CD4-positive, CD25-positive, alpha-beta regulatory T cell (primary cell): ENCODE measurements at places on chromosomes 6 and 20.

- DNase-seq, result no peak
Measured at GRCh38 chr6:56724455-56724854, 81.8 kb upstream of the DST start.

- no peak for DNase-seq
Measured at GRCh38 chr6:16302721-16303552, 64.5 kb downstream of the GMPR start.

DNA sequence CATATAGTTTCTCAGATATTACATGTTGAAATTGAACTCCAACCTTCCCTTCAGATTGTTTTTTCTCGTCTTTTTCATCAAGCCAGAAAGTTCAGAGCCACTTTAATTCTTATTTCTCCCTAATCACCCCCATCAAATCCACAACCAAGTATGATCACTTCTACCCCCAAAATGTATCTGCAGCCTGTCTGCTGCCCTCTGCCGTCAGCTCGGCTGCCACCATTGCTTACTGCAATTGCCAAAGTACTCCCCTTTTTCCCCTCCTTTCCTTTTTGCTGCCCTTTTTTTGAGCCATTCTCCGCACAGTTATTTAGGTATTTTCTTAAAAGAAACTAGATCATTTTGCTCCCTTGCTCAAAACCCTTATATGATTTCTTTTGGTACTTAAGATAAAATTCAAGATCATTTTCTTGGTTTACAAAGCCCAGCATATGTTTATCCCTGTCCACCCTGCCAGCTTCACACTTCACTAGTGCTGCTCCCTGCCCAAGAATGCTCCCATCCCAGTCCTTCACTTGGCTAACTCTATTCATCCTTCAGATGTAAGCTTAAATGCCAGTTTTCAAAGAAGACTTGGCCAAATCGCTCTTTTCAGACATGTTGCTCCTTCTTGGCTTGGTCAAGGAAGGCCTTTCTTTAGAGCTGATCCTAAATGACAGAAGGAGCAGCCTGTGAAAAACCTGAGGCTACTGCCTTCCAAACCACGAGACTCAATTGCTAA is 63.7 kb downstream of the SH3BGRL2 start:
- DNase-seq, result no peak

DNA sequence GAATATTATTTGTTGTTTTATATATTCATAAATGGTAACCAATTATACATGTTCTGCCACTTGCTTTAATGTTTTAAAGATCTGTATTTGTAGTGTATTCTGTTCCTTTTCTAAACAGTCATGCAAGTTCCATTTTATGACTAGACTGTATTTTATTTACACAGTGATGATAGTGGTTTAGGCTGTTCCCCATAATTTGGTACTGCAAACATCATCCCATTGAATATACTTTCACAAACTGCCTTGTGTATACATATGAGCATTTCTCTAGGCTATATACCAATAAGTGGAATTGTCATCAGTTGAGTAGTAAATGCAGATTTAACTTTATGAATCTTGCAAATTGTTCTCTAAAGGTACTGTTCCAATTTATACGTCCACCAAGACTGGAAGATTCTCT is 738.0 kb downstream of the EPHA7 start:
- DNase-seq, result no peak

- no peak for DNase-seq
Measured at GRCh38 chr6:168154263-168154917, 75.4 kb upstream of the FRMD1 start.
